ENCODE measurements at places on chromosomes 7 and 10.

- no peak for DNase-seq
Observed at GRCh38 chr7:123901101-123901500, 23.9 kb upstream of the SPAM1 start.

GRCh38 chr7:6917258-6917657 lies 91.2 kb upstream of the CCZ1B start:
- no peak for DNase-seq

GRCh38 chr7:148782757-148783456 lies 84.2 kb downstream of the CUL1 start:
- no peak for DNase-seq

GRCh38 chr10:600234-600633 lies 89.2 kb downstream of the DIP2C start:
- no peak for DNase-seq

GRCh38 chr10:651692-652091 lies 37.8 kb downstream of the DIP2C start:
- DNase-seq, result no peak

GRCh38 chr10:97759946-97760345 lies 11.9 kb downstream of the SFRP5 start:
- no peak for DNase-seq

DNA sequence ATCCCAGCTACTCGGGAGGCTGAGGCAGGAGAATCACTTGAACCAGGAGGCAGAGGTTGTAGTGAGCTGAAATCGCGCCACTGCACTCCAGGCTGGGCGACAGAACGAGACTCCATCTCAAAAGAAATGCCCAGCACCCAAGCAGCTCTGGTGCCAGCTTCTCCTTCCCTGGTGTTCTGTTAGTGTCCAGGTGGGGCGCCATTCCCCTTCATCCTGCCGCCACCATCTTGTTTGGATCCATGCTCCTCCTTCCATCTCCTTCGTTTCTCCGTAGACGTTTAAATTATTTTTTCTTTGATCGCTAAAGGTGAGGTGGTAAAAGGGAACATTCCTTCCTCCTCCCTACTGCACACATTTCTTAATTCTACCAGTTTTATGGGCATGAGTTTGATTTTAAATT lies 30.3 kb downstream of the PROSER2 start:
- no peak for DNase-seq

DNA sequence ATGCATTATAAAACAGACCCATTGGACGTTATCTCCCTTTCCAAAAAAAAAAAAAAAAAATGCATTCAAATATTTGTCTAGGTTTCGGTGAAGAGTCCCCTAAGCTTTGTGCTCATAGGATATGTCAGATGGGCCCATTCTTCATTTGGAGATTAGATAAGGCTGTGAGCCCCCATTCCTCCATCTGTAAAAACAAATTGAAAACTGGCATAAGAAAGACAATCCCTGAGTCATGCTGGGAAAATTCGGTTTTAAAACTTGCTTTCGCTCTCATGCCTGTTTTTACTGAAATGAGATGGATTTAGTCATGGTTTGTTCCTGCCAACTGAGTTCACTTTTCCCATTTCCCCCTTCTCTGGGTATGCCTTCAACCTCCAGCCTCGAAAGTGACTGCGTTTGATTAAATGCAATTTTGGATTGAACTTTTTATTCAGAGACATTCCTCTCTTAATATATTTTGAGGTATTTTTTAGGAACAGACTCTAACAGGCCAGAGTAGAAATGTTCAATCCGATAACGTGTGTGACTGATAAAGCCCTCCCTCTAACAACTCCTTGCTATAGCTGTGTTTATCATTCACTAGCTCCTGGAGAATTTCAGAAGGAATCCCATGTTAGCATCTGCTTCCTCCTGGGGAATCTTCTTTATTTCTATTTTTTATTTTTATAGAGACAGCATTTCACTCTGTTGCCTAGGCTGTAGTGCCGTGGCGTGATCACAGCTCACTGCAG lies 190.9 kb upstream of the LYZL2 start:
- DNase-seq, result no peak

- no peak for DNase-seq
Observed at GRCh38 chr10:129024046-129024445, 443.0 kb upstream of the MGMT start.

All from NCI-H1694 (cell line).